NCI-H526 (cell line): ENCODE measurements at places on chromosomes 3 and 15.
A peak's percentile ranks its signal among the peaks of the same experiment; 100 is the strongest.

DNA sequence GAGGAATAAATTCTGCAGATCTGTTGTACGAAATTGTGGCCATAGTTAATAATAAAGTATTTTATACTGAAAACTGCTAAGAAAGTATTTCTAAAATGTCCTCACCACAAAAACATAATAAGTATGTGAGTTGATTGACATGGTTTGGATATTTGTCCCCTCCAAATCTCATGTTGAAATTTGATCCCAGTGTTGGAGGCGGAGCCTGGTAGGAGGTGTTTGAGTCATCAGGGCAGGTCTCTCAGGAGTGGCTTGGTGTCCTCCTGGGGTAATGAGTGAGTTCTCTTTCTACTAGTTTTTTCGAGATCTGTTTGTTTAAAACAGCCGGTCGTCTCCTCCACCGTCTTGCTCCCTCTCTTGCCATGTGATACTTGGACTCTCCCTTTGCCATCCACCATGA is 424.1 kb upstream of the KCNMB2 start:
- no peak for DNase-seq

- DNase-seq, result no peak
These were observed 117.8 kb upstream of the IGF1R start for GRCh38 chr15:98530570-98530969.

DNA sequence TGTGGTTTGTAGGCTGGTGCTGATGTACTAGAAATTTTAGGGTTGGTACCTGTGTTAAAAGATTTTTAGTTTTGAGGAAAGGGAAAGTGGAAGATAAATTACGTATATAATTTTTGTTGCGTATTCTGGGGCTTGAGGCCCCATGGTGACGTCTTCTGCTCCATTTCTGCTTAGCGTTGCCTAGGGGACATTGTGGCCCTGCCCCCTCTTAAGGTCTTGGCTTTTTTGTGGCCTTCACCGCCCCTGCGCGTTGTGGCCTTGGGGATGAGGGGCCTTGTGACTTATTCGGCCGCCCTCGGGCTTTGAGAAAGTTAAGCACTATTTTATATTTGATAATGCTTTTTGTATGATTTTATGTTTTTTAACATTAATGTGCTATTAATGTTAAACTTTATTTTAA is 182.0 kb downstream of the KLF13 start:
- DNase-seq, result no peak

DNA sequence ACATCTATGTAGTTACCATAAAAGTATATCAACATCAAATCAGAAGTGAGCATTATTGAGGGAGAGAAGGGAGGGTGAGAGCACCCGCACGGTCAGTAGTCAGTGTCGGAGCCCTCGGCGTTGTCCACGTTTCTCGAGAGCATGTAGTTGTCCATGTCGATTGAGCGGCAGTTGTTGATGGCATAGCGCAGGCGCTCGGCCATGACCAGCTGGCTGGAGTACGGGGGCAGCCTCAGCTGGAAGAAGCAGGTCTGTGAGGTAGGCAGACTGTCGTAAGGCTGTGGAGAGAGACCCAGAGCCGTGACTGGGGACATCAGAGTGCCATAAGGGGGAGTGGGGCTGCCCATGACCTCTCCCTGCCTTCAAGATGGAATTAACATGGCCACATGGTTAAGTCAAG is 11.8 kb downstream of the FBXL22 start:
- DNase-seq, result no peak

DNA sequence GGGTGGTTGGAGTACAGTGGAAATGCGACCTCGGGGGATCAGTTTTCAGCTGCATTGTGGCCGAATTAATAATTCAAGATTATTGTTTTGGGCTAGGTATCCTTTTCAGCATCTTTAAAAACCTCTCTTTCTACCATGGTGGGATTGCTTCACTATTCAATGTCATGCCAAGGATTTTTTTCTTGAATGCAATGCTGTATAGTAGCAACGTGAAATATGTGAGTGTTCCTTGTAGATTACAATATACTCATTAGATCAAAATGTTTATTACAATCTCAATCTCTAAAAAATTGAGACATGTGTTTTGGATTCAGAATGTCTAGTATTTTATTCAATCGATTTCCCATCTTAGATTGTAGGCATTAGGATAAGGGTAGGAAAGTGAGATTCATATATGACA is 586.5 kb upstream of the TBL1XR1 start:
- DNase-seq, result no peak

DNA sequence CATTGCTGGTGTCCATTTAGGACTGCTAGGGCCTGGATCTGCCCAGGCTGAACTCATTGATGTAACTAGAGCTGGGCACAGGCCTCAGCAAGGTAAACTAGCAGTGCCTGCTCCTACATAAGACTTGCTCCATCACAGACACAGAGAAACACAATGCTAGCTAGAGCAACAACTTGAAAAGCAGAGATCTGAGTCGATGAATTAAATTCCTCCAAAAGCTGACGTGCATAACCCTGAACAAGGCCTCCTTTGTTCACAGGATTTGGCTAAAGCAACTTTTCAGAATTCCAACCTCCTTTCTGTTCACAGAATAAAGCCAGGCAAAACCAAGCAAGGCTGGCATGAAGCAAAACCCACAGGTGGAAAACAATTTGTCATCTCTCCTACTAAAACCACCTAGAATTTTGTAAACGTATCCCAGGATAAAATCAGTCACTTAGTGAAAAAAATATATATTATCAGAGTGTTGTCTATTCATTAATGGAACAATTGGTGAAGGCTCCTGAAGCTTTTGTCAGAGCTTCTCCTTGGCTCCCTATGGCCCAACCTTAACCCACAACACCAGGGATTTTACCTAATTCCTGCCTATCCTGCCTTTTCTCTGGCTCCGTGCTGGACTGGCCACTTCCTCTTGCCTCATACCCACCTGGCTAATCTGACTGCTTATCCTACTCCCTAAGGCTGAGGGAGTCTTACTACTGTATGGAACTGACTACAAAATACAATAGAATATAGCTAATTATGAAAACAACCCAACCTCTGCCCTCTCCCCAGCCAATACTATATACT is 39.9 kb downstream of the PLCH1 start:
- peak; percentile 69 for DNase-seq

GRCh38 chr15:75328493-75329314 is 7.2 kb upstream of the COMMD4 start:
- no peak for DNase-seq

GRCh38 chr3:168121184-168122017 is 25.7 kb upstream of the GOLIM4 start:
- DNase-seq, result no peak

DNA sequence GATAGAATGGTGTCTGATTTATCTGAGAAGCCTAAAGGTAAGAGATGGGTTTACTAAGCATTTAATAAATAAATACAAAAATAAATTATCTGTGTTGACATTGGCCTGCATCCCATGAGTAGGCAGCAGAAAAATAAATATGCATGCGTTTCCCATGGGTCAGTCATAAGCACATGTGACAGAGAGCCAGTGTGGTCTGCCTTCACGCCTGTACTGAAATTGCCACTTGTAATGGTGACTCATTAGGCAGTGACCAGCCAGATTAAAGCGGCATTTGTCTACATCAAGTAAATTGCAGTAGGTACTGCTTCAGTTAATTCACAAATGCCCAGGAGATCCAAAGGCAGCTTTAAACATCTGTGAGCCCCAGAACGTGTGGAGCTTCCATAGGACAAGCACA is 399.6 kb downstream of the NAALADL2 start:
- DNase-seq, result no peak

- DNase-seq, result no peak
These were observed 43.2 kb downstream of the GOLIM4 start for GRCh38 chr3:168052515-168052914.

DNA sequence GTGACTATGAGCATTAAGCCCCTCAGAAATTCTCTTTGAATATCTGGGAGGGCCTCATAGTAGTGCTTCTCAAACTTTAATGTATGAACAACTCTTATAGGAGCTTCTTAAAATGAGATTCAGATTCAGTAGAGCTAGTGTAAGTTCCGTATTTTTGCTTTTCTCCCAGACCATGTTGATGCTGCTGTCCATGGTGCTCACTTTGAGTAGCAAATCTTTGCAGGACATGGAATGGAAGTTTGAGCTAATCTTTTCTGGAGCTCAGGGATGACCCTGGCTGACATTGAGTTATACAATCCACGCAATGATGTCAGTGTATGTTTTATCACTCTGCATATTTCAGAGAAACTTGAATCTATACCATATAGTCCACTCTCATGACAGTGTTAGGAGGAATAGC is 134.2 kb downstream of the OTOL1 start:
- DNase-seq, result no peak

DNA sequence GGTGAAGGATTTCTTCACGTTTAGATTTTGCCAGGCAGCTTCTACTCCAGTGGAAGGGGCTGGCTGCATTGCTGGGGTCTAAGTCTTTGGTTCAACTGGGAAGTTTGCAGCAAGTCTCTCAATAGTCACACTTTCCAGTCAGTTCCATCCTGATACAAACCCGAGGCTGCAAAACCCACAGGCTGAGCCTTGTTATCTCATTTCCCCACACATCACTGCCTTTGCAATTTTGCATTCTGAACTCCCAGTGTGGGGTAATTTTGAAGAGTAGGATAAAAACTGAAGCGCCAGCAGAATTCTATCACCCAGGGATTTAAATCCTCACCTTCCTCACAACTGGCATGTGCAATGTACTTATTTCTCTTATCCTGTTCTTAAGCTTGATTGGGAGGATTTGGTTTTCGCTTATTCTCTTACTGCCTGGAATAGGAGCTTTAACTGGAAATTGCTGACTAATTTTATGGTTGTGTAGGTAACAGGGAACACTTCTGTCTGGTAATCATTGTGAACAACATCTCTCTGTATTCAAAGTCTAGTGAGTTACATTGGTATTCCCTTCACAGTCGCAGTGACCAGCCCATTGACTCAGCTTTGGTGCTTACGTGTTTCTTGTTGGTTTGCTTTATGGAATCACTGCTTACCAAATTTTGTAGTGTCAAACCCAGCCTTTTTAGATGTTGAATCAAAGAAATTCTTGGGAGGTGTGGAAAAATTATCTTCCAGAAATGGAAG is 142.0 kb upstream of the TOPAZ1 start:
- no peak for DNase-seq

GRCh38 chr3:9913601-9914000 is 3.3 kb upstream of the IL17RC start:
- no peak for DNase-seq

GRCh38 chr15:49620658-49621368 is at the start of the genes DTWD1 and FAM227B:
TSS of gene DTWD1 (plus strand) at chr15:49621048. CDS start at chr15:49625168, 4,120 bp downstream.
TSS of gene FAM227B (minus strand) at chr15:49620818. CDS start at chr15:49615171, 5,647 bp downstream.
- peak; percentile 95 for DNase-seq

- DNase-seq, result peak; percentile 92
These were observed 331.6 kb upstream of the ARL6 start for GRCh38 chr3:97432914-97433313.

- DNase-seq, result no peak
These were observed 31.7 kb downstream of the LSM3 start for GRCh38 chr3:14210290-14210688.

- no peak for DNase-seq
These were observed 61.6 kb downstream of the ULK4 start for GRCh38 chr3:41900265-41900664.

DNA sequence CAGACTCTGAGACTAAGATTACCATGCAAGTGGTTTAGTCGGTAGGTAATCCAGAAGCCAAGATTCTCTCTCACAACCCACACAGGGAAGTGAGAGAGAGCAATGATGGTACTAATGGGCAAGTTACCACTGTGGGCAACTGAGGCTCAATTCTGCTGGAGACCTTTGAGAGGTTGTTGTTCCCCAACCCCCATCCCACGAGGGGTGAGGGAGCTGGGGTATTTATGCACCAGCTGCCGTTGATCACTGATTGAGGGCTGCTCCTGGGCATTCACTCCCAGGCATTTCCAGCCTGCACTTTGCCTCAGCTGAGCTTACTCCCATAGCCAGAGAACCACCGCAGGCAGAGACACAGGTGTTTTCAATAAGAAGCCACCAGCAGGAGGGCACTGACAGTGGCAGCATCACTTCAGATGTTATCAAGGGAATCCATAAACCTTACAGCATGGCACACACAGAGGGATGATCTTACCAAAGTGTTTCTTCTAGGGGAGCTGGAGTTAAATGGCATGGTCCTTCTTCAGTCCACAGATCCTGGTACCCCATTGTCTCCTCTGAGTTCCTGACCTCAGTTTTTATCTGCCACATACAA is 15.0 kb upstream of the CCDC174 start:
- DNase-seq, result no peak

DNA sequence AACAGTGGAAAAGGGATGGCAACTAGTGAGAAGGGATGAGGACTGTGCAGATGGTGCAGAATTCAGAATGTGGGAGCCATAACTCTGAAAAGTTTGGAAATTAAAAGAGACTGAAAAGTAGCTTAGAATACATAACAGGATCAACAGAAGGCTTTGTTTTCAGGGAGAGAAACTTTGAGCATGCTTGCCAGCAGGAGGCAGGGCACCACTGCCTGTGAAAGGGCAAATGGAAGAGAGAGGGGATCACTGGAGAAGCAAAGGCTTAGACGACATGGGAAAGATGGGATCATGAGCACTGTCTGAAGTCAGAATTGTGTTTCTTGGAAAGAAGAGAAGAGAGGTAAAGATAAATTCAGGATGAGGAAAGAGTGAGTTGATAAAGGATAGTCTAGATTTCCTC is 99.6 kb downstream of the ABI3BP start:
- peak; percentile 17 for DNase-seq

DNA sequence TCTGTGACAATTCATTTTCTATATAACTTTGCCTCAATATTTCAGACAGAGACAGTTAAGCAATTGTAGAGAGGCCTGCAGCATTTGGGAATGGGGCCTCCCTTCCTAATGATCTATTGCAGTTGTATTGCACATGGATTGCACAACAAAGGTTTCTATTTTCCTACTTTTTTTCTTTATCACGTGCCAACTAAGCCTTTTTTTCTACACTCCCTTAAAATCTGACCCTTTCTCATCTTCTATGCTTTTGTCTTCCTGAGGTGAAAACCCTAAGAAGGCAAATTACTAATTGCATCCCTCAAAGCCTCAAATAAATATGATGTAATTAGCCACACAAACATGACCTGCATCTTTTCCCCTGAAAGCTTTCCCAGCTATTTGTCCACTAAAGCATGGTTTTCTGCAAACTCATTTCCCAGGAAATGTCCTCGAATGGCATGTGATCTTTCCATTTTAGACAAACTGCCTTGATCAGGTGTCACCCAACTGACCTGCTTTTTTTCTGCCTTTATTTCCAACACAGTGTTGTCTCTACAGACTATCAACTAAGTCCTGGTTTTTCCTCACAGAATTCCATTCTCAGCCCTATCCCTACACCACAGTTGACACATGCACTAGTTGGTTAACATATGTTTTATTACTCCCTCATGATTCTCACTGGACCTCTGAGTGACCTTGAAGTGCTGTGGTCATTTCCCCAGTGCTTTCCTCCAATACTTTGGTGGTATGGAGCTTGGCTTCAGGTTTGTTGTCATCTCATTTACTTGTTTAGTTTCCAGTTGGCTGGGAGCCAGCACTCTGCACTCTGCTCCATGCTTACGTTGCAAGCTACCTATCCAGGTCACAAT is 31.9 kb upstream of the TSC22D2 start:
- DNase-seq, result no peak

- no peak for DNase-seq
These were observed 38.9 kb downstream of the FANCI start for GRCh38 chr15:89282631-89283030.

DNA sequence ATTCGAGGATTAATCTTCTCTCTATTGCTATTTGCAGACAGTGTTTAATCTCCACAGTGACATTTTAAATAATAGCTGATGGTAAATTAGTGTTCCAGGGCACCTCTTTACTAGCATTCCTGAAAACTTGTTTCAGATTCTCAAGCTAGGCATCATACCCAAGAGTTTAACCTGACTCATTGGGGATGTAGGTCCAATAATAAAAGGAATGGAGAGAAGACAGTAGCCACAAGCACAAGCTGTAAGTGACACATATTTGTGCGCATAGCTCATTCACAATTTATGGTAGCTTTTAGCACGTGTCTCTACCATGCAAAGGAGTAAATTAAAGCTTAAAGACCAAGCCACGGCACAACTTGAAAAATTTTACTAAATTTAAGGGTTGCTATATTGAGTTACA is 171.3 kb upstream of the FAM3D start:
- DNase-seq, result no peak
